T-helper 1 cell (primary cell): ENCODE measurements at places on chromosomes 13 and 19.

DNA sequence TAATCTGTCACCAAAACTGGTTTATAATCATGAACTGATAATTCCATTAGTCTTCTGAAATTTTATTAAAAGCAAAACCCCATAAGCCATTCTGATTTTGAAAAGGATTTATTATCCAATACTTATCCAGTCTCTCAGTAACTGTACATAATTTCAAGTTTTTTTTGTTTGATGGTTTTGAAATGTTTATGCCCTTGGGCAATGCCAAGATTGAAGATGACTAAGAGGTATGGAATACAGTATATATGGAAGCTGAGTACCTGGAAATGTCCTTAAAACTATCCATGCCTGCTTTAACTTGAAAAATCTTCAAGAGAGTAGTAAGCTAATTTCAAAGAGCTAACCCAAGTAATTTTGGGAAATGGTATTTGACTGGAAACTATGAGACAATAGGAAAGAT is 1.8 kb upstream of the NEK5 start:
- no peak for DNase-seq

DNA sequence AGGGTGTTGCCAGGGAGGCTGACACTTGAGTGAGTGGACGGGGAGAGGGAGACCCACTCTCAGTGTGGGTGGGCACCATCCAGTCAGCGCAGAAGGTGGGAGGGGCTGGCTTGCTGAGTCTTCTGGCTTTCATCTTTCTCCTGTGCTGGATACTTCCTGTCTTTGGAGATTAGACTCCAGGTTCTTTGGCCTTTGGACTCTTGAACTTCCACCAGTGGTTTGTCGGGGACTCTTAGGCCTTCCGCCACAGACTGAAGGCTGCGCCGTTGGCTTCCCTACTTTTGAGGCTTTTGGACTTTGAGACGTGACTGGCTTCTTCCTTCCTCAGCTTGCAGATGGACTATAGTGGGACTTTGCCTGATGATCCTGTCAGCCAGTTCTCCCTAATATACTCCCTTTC is 4.3 kb upstream of the LENG8 start:
- no peak for DNase-seq

DNA sequence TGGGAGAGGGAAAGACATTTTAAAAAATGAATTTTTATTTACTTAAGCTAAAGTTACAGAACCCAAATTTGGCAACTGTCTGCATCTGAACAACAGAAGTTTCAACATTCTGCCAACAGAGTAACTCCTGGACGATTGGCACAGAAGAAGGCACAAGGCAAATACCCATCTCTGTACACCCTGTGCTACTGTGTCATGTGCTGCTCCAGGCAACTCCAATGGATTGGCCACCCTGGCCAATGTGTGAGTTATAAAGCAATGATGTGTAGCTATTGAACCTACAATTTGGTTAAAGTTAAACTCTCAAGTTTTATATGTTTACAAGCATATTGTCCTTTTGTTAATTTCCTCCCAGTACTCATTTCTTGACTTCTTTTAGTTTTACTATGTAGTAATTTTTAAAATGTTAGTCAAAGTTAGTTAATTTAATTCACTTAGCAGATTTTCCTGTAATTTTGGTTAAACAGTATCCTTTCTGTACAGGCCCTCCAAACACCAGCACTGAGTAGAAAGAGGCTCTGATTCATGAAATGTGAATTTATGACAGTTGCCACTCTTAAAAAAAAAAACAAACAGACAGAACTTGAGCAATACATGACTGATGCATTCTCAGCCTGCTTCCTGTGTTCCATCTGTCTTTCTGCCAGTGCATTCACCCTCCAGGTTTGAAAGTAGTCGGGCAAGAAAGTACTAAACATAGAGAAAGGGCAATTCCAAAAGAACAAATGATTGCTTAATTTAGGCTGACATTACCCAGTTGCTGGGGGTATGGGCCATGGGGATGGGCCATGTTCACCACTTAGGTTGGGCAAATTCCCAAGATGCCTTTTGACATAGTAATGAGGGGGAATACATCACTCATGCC is 5.9 kb downstream of the STARD13 start:
- no peak for DNase-seq

DNA sequence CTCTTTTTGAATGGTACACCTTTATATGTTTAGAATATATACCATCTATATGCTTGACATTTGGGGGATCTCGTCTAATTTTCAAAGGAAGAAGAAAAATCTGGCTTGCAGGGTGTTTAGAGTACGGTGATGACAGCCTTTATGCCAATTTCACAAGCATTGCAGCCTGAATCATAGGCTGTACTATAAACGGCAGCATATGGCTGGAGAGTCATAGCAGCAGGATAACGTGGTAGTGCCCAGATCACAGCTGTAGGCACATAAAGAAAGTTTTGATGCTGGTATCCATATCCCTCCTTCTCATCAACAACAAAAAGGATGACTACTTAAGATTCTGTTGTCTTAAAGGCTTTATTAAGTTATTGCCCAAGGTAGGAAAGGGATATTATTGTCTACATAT is 253.0 kb downstream of the PCDH9 start:
- no peak for DNase-seq

- DNase-seq = peak; percentile 15
Observed at GRCh38 chr19:3507371-3508120, 1.4 kb downstream of the FZR1 start.

DNA sequence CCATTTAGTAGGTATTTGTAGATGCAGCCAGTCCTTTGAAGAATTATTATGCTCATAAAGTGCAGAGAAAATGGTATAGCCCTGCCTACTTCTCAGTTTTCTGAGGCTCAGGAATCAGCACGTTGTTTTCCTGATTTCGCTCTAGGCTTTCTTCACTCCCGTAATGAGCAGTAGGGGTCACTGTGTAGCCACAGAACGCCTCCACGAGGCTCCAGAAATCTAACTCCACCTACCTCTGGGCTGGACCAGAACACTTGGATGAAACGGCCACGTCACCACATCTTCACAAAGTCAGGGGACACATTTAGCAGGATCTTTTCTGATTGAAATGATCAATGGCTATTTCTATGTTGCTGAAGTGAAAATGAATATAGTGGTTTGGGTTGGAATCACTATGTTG is 49.8 kb upstream of the GTF3A start:
- peak; percentile 55 for DNase-seq

GRCh38 chr19:45250832-45251451 is at the start of gene MARK4:
Gene MARK4, plus strand, starts transcription at chr19:45251271. Its CDS starts 318 bp downstream, at chr19:45251589.
- peak; percentile 58 for DNase-seq

GRCh38 chr13:24261566-24261965 is 47.8 kb upstream of the C1QTNF9 start:
- DNase-seq = peak; percentile 46

DNA sequence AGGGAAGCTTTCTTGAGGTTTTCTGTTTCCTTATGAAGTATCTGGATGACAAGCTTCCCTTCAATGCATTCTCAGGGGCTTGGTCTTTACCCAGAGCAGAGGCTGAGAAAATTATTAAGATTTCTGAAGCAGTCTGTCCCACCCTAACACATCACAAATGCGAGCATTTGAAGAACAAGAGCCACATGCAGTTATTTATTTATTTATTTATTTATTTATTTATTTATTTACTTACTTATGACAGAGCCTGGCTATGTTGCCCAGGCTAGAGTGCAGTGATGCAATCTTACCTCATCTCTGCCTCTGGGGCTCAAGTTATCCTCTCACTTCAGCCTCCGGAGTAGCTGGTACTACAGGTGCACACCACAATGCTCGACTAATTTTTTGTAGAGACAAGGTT is 38.4 kb downstream of the SPRYD7 start:
- no peak for DNase-seq

GRCh38 chr13:60453490-60453889 is 56.5 kb downstream of the TDRD3 start:
- no peak for DNase-seq

- peak; percentile 71 for DNase-seq
Observed at GRCh38 chr19:8208922-8209461, at the start of gene CERS4. Gene CERS4, plus strand, starts transcription at chr19:8209370. Its CDS starts 41,707 bp downstream, at chr19:8251077.

DNA sequence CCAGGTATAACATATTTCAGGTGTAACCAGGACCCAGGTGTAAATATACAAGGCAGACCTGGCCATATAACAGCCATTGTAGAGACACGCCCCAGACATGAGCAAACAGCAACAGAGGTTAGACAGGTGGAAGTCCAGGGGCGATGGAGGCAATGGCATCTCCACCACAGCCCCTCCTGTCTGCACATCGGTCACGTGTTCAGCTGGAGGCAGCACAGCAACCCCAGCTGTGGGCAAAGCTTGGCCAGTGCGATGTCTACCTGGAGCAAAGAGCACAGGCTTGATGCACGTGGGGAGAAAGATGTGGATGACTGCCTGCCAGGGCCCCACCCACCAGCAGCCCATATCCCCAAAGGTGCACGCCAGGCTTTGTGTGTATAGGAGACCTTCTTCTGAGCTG is 4.4 kb downstream of the CYP4F2 start:
- no peak for DNase-seq

- DNase-seq = no peak
Observed at GRCh38 chr19:17296273-17296672, 7.0 kb downstream of the ABHD8 start.

DNA sequence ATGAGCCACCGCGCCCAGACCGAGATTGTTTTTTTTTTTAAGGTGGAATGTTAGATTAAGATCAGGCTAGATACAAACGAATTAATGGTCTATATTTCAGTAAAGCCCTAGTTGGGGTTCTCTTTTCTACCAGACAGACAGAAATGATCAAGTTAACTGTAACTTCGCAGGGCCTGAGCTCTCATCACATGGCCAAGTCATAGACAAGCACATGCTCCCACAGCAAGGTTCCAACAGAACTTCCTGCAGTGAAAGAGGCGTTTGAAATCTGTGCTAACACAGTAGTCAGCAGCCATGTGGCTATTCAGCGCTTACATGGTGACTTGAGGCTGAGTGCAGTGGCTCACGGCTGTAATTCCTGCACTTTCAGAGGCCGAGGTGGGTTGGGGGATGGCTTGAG is 34.7 kb upstream of the SEMA6B start:
- DNase-seq = no peak

- DNase-seq = no peak
Observed at GRCh38 chr13:26420282-26420960, 137.1 kb upstream of the WASF3 start.

- DNase-seq = no peak
Observed at GRCh38 chr19:24078680-24079079, 8.3 kb upstream of the ZNF254 start.

DNA sequence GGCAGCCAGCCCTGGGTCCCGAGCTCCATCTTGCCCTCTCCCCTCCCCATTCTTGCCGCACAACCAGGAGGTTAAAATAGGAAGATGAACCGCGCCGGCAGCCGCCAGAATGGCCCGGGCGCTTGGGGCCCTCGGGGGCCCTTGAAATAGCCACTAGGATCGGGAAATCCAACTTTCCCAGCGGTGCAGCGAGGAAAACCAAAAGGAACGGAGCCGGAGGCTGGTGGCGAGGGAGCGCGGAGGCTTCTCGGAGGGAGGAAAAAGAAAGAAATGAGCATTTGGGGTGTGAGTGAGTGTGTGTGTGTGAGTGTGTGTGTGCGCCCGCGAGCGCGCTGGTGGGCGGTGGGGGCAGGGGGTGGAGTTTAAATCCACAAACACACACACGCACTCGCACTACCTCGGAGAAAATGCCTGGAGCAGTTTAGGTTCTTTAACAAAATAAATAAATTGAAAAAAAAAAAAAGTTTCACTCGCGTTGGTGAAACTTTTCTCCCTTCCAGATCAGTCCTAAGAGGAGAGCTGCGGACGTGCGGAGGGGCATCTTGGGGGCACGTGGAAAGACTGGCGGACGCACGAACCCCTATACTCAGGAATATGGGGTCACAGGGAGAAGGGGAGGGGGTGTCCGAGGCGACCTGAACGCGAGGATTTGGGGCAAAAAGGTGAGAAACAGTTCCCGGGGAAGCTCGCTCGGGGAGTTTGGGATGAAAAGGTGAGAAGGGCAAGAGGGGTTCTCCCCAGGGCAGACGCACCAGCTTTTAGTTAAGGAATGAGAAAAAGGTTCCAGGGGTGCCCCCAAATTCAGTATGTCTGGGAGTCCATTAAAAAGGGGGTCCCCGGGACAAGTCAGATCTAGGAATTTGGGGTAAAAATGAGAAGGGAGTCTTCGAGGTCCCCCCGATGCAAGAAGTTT is 1.3 kb downstream of the RFX2 start:
- peak; percentile 33 for DNase-seq

GRCh38 chr13:97432232-97432916 is 1.6 kb upstream of the RAP2A start:
- DNase-seq = no peak

DNA sequence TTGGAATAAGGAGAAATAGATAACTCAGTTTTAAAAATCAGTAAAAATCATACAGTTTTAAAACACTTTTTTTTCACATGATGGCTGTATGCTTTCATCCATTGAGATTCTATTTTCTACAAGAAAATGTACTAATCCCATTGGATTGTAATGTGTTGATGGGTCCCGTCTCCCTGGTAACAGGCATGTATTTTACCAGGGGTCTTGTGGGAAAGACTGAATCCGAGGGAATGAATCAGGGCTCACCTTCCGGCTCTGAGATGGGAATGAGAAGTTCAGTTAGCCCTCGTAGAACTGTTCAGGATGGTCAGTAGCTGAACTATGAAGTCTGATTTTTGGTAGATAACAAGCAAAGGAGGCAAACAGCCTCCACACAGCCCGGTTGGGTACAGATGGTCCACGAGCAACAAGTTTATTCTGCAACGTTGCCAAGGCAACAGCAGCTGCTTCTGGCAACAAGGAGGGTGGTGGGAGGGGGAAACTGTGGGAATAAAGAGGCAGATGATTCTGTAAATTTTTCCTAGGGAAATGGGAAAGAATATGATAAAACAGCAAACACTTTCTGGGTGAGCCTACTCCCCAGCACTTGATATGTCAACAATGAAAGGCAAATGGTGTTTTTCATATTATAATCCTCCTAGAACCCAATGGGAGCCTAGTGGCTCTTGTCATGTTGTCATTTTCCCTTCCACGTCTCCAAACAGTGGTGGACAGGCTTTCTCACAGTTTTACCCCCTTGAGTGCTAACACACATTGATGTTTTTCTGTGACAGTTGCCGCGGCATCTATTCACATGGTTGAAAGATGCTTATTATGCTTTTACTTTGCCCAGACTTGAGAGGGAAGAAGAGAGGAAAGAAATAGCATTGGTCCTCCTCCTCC is 12.4 kb upstream of the SIAH3 start:
- no peak for DNase-seq

GRCh38 chr13:112747256-112747655 is 57.4 kb downstream of the ATP11A start:
- DNase-seq = no peak

GRCh38 chr19:7916955-7917266 is 2.3 kb downstream of the TGFBR3L start:
- no peak for DNase-seq

DNA sequence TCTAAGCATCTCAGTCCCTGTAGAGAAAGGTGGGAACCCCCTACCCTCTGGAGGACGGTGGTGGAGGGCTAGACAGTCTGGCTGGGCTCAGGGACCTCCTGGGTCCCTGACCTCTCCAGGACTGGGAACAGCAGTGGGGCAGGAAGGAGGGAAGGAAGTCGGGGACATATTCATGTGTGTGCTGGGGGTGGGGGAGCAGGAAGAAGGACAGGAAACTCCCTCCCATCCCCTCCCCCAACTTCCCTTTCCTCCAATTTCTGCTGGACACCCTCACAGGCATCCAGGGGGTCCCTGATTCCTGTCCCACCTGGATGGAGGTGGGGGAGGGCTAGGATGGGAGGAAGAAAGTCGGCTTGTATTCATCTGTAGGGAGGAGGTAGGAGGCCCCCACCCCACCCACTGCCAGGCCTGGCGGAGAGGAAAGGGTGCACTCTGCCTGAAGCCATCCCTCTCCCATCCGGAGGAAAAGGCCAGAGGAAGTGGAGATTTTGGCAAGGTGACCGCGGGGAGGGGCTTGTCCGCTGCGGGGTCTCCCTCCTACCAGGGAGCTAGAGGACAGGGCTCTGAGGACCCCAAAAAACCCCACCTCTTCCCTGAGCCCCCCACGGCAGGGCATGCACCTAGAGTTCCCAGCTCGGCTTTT is 2.3 kb downstream of the NOVA2 start:
- DNase-seq = no peak

- no peak for DNase-seq
Observed at GRCh38 chr13:112928972-112929782, 39.8 kb upstream of the MCF2L start.
